Inflammatory macrophage (primary cell): ENCODE measurements at places on chromosomes 16 and 17.

DNA sequence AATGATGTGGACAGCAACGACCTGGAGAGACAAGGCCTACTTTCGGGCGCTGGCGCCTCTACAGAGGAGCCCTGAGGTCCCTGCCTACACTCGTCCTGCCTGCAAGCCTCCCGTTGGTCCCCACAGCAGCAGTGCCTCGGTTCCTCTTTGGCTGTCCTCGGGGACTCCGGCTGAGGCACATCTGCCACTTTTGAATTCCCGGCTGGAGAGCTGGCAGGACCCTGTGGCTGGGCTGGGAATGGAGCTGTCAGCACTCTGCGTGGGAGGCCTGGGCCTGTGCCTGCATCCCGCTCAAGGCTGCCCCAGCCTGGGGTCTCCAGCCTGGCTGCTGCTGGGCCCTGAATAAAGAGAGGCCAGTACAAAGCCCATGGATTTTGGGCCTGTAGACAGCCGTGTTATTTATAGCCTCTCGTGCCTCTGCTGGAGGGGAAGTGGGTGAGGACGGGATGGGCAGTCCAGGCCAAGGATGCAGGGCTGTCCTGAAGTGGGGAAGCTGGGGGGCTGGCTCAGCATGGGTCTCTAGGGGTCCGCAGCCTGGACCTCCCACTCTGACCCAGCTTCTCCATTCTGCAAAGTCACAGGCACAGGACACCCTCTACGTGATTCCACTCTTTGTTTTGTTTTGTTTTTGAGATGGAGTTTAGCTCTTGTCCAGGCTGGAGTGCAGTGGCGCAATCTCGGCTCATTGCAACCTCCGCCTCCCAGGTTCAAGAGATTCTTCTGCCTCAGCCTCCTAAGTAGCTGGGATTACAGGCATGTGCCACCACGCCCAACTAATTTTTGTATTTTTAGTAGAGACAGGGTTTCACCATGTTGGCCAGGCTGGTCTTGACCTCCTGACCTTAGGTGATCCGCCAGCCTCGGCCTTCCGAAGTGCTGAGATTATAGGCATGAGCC is 10.6 kb upstream of the SPNS2 start:
- DNase-seq, result no peak

DNA sequence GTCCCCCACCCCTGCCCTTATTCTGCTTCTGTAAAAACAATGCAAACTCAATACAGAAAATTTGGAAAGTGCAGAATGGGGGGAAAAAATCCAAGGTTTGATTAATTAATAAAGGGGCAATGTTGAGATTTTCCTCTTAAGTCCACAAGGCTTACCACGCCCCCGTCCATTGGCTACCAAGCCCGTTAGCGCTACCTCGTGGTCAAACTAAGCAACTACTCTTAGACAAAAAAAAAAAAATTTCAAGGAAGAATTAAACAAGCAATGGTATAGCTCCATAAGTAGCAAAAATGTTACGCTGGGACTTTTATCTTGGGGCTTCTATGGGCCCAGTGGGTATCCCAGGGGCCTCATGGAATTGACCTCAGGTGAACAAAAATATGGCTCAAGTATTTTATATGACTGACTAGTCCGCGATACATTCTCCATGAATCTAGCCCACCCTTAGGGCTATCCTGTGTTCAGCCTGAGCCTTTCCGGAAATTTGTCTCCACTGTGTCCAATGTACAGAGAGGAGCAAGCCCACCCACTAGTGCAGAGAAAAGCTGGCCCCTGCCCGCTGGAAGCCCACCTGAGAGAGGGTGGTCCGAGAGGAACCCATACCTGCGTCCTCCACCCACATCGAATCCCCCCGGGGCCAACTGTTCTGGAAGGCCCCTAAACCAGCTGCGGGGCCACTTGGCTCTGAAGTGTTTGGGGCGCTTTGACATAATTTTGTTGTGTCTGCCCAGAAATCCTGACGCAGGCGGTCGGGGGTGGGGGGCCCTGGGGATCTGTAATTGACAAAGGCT is 19.1 kb upstream of the TEX2 start:
- peak; percentile 82 for DNase-seq

DNA sequence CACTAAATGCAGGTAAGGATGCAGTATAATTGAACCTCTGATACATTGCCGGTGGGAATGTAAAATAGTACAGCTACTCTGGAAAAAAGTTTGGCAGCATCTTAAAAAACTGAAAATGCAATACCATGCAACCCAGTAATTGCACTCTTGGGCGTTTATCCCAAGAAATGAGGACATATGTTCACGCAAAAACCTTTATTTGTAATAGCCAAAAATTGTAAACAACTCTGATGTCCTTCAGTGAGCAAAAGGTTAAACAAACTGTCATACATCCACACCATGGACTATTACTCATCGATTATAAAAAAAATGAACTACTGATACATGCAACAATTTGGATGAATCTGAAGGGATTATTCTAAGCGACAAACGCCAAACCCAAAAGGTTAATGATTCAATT is 16.9 kb downstream of the SYNRG start:
- no peak for DNase-seq

GRCh38 chr16:78993346-78993745 is 607.2 kb downstream of the MAF start:
- no peak for DNase-seq

DNA sequence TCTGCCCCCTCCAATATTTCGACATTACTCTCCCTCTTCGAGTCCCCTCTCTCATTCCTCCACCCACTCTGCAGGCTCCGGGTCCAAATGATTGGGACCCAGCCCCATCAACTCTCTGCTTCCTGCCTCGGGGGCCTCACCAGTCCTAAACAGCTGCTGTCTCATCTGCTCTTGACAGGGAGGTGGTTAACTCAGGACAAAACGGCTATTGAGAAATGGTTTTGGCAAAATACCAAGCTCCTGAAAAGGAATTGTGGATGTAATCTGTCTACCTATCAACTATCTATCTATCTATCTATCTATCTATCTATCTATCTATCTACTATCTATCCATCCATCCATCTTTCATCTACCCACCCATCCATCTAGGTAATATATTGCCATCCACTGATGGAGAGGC is 2.2 kb downstream of the CD300H start:
- no peak for DNase-seq

DNA sequence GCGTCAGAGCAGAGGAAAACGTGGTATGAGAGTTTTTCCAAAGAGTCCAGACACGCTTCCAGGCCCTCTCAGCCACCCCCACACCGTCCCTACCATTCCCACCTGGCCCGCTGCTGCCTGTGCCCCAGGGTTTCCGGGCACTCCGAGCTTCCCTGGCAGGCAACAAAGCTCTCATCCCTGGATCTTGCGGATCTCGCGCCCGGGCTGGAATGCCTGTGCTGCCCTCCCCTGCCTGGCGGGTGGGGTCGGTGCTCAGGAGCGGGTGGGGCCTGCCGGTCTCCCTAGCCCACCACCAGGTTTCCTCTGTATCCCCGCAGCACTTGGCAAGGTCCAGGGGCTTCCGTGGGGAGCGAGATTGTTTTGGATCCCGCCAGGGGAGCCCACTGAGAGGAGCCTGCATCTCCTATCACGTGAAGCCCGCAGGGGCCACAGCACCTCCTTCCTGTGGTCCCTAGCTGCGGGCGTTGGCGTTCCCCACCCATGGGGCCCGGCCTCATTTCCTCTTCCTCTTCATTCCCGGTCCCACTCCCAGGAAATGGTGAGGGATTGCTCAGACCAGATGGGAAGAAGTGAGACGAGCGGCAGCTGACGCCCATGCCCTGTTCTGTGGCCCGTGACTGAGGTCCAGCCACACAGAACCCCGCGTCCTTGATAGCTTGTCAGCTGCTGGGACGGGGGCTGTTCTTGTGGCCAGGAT is 11.0 kb downstream of the TBC1D24 start:
- DNase-seq, result no peak

- DNase-seq, result peak; percentile 14
These were observed 42.0 kb upstream of the MMD start for GRCh38 chr17:55463600-55463999.
